Keratinocyte (primary cell): ENCODE measurements at places on chromosomes 13 and 19.

DNA sequence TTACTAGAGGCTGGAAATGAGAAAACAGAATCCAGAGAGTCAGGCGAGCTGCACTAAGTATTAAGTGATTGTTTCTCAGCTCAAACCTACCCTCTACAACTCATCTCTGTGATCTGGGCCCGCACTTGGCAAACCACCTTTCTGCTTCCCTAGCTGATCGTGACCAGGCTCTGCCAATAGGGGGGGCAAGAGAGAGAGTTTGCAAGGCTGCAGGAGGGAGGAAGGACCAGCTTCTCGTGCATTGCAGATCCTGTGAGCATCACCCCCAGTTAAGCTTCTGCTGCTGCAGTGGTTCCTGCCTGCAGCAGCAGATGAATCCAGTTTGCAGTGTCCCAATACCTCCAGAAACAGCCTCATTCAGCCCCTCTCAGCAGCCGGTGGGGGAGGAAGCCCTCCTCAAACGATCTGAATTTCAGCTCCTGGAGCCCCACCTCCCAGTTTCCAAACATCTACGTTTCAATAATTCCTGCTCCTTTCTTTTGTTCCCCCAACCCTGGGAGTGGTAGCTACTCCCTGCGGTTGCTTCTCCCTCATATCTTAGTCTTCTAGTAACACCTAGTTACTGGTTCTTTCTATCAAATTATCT is 20.0 kb downstream of the XRCC1 start:
- no peak for DNase-seq

DNA sequence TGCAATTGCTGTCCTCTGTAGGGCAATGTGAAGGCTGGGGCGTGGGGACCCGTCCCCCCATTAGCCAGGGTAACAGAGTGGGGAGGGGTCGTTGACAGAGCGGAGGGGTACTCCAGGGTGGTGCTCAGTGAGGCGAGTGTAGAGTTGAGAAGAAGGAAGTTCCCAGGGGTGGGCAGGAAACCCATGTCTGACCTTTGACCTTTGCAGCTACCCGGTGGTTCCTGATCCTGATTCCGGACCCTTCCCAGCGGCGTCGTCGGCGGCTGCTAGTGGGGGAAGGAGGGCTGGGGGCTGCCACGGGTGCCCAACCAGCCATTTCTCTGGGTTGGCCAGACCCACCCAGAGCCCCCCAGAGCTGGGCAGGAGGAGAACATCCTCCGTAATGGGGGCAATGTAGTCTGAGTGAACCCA is 2.1 kb upstream of the PLVAP start:
- DNase-seq = no peak

DNA sequence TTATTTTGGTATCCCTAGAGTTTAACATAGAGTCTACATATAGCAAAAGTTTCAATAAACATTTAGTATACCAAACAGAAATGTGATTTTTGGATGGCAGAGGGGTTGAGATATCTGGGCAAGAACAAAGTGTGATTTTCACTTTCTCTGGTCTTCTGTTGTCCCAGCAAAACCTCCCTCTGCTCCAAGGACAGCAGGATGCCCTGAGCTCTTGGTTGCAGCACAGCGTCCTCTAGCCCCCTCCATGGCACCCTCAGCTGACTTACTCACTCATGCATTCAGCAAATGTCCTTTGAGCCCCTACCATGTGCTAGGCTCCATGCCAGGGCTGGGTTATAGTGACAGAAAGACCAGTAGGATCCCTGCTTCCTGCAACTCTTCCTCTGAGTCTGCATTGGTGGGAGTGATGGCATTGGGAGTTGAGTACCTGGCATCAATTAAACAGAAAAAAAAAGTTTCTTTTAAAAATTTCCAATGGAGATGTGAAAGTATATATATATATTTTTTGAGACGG is 104.8 kb upstream of the UBL3 start:
- DNase-seq = no peak

GRCh38 chr13:111202745-111203144 is 87.6 kb downstream of the ARHGEF7 start:
- DNase-seq = no peak

GRCh38 chr13:113856716-113857065 is 7.2 kb downstream of the GAS6 start:
- no peak for DNase-seq

GRCh38 chr13:73828811-73829210 is 305.4 kb downstream of the KLF12 start:
- DNase-seq = no peak

DNA sequence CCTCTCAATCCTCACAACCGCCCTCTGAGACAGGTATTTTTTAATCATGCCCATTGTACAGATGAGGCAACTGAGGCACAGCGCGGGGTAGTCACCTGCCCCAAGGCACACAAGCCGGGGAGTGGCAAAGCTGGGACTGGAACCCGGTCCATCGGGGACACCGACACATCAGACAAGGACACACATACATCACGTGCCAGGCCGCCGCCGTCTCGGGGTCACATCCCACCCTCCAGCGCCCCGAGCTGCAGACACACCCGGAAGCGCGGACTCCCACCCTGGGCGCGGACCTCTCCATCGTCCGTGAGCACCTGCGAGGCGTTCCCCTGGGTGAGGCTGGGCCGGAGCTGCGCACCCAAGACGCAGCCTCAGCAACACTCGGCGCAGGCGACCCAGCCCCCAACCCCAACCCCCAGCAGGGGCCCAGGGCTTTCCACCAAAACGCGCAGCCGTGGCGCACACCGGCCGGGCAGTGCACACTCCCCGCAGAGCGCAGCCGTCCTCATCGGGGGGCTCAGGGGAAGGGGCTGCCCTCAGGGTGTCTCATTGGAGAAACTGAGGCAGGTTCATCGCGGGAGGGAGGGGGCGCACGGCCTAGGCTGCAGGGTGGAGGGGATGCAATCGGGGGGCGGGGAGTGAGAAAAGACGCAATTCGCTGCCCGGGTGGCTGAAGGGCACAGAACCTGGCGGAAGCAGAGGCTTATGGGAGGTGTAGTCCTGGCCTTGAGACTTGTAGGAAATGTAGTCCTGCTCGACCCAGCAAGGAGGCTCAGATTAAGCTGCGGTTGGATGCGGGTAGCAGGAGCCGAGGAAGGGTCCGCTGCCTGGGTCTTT is 1.9 kb upstream of the LMTK3 start:
- DNase-seq = no peak

DNA sequence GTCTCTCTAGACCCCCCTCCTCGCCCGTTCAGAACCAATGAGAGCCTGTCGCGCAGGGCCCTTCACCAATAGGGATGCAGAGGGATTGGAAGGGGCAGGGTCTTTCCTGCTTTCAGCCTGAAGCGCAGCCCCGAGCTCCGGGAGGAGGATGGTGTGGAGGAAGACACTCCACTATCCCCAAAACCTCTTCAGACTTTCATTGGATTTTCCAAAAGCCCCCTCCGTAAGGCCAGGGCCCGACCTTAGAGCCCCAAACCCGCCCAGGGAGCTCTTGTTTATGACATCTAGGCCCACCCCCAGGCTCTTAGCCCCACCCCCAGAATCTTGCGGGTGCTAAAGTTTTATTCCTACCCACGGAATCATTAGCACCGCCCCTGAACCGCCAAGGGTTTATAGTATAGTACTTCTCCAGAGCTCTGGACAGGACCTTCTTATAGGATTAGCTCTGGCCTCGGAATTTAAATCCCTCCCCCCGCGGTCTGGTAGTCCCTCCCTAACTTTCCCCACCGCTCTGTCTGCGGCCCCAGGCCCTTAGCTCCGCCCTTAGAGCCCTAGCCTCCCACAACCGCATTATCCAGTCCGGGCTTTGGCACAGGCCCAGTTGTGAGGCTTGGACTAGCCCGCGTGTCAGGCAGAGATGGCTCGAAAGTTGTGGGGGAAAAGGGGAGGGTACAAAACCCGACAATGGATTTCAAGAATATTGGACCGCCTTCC is 6.6 kb upstream of the EML2 start:
- no peak for DNase-seq

DNA sequence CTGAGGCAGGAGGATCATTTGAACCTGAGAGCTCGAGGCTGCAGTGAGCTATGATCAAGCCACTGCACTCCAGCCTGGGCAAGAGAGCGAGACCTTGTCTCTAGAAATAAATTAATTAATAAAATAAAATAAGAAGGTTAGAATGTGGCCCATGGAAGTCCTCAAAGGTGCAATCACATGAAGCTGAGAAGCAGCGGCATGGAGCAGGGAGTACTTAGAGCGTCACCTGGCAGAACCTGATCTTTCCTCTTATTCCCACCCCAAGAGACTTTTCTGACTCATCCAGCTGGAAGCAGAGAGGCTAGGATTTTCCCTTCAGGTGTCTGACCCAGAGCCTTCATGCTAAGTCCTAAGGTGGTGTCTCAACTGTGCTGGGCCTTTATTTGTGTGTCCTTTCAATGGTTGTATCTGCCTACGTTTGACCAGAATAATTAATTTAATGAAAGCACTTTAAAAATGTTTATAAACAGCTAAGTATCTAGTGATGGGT is 8.9 kb upstream of the MRPS31 start:
- no peak for DNase-seq

DNA sequence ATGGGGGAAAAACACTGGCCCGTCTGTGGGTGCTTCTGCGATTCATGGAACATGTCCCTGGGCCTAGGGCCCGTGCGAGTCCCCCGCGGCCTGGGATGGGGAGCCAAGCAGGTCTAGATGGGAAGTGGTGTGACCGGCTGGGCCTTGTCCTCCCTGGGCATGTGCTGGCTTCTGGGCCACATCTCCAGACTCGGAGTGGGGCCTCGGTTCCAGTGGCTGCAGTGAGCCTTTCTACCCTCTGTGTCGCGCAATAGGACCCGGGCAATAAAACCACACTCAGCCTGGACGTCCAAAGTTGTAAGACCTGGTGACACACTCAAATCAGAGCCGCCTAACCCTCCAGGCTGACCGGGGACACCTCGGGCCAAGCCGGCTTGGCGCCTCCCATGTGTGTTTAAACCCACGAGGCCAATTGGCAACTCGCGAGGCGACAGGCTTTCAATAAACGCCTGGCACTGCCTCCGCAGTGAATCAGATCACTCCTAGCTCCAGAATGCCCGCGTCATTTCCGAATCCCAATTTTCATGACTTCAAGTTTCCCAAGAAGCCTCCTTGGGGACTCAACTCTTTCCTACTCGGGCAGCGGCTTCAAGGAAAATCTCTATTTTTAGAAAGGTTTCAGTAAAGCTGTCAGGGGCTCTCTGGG is 57.3 kb downstream of the KLF2 start:
- no peak for DNase-seq

GRCh38 chr19:10694706-10695307 is 6.4 kb upstream of the QTRT1 start:
- no peak for DNase-seq

GRCh38 chr13:30157616-30157993 is 149.7 kb downstream of the KATNAL1 start:
- no peak for DNase-seq

GRCh38 chr13:24905242-24905641 is 141.3 kb downstream of the RNF17 start:
- no peak for DNase-seq

GRCh38 chr19:18073197-18073596 is 13.5 kb downstream of the IL12RB1 start:
- no peak for DNase-seq

- DNase-seq = no peak
Measured at GRCh38 chr13:110306960-110307766, at the start of the genes COL4A1 and COL4A2. Gene COL4A1, minus strand, starts transcription at chr13:110307157. Its CDS starts 130 bp downstream, at chr13:110307027. Gene COL4A2, plus strand, starts transcription at chr13:110307284. Its CDS starts 620 bp downstream, at chr13:110307904.

DNA sequence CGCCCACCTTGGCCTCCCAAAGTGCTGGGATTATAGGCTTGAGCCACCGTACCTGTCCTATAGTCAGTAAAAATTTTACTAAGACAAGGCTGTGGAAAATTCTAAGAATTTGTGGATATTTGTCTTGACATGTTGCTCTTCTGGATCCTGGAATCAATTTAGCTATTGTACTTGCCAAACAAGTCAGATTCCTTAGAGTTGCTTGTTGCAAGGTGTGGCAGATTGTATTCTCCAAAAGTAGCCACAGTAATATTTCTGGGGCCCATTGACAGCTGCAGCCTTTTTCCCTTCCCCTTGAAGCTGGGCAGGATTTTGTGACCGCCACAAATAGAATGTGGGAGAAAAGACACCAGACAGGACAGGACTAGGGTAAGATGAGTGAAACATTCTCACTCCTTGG is 98.8 kb upstream of the TMTC4 start:
- DNase-seq = peak; percentile 13

DNA sequence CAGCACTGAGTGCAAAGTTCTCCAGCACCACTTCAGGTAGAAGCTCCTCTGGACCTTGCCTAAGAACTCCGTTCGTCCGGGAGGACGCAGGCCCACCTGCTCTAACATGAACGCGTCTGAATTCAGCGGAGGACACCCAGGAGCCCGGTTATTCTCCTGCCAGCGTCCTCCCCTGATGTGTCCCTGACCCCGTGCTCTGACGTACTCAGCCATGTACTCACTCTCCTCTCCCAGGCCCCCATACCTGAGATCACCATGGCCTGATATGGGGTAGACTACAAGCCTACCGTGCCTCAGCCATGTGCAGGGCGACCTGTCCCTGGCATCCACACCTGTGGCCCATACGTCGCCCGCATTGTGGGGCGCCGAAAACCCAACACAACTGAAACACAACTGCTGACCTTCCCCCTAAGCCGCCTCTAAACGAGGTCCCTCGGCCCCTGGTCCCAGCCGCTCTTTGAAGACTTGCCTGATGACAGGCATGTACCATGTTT is 744 bp upstream of the ZNF584 start:
- DNase-seq = no peak

DNA sequence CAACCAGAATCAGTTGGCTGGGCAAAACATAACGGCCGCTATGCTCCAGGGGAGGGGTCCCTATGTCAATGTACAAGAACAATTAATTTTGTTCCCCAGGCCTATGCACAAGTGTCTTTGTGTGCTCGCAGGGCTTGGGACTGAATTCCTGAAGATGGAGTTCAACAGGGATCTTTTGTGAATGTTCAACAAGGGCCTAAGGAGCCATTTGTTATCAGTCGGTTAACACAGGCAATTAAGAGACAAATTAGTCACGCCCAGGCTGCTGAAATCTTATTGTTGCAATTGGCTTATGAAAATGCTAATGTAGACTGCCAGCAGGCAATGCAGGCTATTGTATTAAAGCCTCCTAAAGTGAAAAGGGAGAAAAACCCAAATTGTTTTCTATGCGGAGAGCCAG is 117.5 kb downstream of the ZNF429 start:
- no peak for DNase-seq

GRCh38 chr13:39185326-39185725 is 147.1 kb downstream of the NHLRC3 start:
- DNase-seq = no peak

GRCh38 chr19:31174948-31175347 is 174.3 kb downstream of the TSHZ3 start:
- DNase-seq = no peak

- no peak for DNase-seq
Measured at GRCh38 chr19:567296-567900, 5.0 kb upstream of the BSG start.
